Astrocyte of the hippocampus (primary cell): ENCODE measurements at places on chromosomes 6 and 20.

DNA sequence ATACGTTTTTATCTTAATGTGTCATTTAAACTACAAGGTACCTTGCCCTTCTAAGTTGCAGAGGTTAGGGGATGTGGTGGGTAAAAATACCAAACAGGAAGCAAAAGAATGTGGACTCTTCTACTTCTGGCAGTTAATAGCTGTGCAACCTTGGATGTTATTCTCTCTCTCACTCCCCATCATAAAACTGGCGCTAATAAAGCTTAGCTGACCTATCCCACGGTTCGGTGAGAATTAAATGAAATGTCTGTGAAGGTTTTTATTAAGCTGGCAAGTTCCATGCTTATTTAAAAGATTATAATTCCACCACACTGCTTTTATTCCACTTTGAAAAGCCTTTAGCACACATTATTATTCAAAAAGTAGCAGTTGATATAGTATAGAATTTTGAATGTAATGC, 127.8 kb upstream of the SLC22A23 start:
- DNase-seq = no peak

GRCh38 chr6:109702791-109703190, 11.7 kb downstream of the FIG4 start:
- no peak for DNase-seq

GRCh38 chr6:26660000-26660361, 435 bp upstream of the ZNF322 start:
- DNase-seq = no peak

DNA sequence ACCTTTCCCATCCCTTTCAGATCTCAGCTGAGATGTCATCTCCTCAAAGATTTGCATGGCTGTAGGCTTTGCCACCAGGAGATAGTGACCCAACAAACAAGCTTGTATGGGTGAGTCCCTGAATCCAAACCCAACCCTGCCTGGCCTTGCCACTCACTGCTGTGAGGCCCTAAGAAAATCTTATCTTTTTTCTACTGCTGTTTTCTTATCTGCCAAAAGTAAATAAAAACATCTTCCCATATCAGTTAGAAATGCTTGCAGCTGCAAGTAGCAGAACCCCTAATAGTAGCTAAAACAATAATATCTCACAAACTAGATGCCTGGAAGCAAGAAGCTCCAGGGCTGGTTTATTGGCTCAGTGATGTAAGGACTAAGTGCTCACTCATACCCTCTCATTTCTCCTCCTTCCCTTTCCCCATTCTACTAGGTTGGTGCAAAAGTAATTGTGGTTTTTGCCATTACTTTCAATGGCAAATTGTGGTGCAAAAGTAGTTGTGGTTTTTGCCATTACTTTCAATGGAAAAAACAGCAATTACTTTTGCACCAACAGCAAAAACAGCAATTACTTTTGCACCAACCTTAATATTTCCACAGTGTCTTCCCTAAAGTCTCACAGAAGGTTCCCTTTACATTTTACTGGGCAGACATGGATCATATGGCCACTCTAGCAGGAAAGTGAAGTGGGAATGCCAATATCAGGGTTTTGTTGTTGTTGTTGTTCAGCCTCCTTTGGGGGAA, 56.7 kb upstream of the PSMF1 start:
- no peak for DNase-seq

- peak; percentile 89 for DNase-seq
Observed at GRCh38 chr6:3194535-3195419, 32.7 kb downstream of the TUBB2B start.

- no peak for DNase-seq
Observed at GRCh38 chr20:10051185-10051584, 16.4 kb downstream of the ANKEF1 start.

- DNase-seq = no peak
Observed at GRCh38 chr6:31170987-31171671, 647 bp upstream of the POU5F1 start.

DNA sequence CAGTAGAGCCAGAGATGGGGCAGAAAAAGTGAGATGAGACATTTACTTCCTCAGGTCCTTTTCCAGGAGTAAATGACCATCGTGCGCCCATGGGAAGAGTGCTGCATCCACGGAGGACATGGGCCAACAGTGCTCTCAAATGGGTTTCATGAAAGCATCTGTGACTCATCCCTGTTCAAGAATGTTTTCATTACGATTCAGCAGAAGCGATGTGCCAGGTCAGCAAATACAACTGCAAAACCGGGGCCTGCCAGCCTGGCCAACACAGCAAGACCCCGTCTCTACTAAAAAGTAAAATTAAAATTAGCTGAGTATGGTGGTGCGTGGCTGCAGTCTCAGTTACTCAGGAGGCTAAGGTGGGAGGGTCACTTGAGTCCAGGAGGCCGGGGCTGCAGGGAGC, 125.1 kb downstream of the LY86 start:
- DNase-seq = peak; percentile 34

DNA sequence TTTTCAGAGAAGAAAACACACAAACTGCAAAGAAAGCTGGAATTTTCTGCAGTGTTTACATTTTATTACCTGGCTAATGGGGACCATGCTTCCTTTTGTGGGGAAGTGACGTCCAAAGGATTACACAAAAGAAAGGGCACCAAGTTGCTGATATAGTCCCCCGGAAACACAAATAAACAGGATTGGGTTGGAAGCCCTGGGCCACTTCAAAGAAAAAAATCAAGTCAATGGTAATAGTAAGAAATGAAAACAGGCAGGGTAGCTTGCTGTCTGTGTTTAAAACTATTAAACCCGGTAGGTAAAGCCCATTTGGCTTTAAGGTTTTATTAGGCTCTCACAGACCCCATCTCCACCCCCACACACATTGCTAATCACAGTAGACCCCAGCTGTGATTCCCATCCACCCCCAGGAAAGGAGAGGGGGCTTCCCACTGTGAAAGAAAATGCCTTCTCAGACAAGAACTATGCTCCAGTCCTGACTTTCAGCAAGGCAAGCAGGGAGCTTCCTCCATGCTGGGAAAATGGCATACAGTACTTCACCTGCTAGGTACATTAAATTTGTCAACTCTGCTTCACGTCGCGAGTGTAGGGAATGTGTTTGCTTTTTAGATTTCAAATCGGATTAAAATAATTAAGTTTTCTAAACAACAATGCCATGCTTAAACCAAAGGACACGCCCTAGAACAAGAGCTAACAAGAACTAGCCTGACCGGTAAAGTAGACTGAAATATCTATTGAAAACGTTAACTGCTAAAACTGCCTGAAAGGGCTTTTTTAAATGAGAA, 1.1 kb downstream of the PERP start:
- DNase-seq = peak; percentile 45
